ENCODE measurements at places on chromosomes 1 and 21.

GRCh38 chr21:34133802-34134201 lies 60.4 kb downstream of the MRPS6 start:
- DNase-seq: no peak

DNA sequence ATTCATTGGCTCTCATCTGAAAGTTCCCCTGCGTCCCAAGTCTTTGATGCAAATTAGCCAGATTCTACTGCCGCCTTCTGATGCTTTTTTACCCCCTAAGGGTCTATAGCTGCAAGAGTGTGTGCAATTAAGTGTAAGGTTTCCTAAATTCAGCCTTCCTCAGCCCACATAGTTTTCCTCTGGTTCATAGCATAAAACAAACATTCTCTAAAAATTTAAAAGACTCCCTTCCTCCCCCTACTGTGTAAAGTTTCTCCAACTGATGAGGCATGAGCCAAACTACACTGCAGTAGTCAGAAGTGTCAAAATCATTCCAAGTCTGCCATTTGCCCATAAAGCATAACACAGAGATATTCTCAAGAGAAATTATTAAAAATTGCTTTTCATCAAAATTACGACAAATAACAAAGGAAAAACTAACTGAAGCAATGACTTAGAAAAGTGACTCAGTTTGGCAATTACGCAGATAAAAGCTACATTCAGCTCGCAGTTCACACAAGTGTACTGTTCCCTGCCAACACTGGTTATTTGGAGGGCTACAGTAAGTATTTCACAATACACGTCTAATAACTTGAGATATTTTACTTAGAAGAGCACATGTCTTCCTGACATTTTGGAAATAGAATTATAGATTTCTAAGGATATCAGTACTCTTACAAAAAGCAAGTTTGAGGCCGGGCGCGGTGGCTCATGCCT lies 15.4 kb downstream of the KCNH1 start:
- DNase-seq: no peak

- no peak for DNase-seq
Measured at GRCh38 chr1:22747021-22747734, 36.5 kb downstream of the EPHB2 start.

DNA sequence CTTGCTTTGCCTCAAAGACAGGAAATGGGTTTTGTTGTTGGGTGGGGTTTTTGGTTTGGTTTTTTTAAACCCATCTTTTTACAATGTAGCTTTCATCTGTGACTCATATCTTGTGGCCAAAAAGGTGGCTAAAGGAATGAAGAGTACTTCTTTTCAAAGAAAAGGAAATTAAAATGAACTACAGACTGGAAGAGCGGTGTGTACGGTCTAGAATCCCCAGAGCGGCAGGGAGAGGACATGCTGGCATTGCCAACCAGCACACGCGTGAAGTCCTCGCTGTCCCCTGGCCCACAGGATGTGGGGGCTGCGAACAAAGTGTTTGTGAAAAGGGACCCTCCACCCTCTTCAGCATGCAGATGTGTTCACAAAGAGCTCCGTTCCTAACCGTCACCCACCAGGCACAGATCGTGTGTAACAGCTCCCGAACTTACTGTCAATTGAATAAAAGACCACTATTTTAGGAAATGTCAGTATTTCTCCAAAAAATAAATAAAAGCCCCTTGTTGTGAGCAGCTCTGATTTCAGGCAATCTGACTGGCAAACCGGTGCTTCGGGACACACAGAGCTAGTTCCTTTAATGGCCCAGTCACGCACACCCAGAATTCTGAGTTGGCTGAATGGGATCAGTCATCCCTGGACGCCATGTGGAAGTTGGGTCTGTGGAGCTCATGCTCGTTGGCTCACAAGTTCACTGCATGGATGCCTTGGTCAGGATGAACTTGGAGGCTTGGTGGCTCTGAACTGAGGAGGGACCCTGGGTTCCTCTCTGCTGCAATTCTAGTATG lies 602.9 kb downstream of the NPHP4 start:
- DNase-seq: no peak

DNA sequence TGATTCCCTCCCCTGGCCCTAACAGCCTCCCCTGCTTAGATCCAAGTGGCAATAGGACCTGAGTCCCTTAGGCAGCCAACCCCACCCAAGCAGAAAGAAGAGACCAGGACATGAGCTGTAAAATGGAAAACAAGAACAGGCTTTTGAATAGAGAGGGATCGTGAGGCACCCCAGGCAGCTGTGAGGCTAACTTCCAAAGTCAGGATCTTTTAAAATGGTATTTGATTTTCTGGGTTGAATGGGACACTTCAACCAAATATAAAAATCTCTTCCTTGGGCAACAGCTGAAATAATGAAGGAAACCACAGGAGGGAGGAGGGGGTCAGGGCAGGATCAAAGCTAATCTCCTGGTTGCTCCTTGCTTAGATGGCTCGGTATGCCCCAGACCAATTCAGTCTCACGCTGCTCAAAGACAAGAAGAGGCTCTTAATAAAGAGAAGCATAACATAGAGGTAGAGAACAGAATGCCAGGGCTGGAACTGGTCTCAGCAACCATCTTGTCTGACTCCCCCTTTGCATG lies 28.6 kb upstream of the AVPR1B start:
- no peak for DNase-seq
